Neural progenitor cell (in vitro differentiated cells): ENCODE measurements at places on chromosomes 4 and X. TPM values are rescaled to one million over a fixed set of nuclear protein-coding genes. Genes with fewer than 3 reads are reported as not detected.
A peak's percentile ranks its signal among the peaks of the same experiment; 100 is the strongest.

Gene SYTL5
- total RNA-seq, result 0.87 and 1.7 TPM in 2 replicates

GRCh38 chrX:136165406-136165805 is 18.1 kb downstream of the FHL1 start:
- peak; percentile 46 for DNase-seq

- no peak for DNase-seq
Measured at GRCh38 chrX:133523081-133523487, 107.8 kb upstream of the GPC4 start.

Gene FGD1
- total RNA-seq, result 8.8 and 16.4 TPM in 2 replicates

DNA sequence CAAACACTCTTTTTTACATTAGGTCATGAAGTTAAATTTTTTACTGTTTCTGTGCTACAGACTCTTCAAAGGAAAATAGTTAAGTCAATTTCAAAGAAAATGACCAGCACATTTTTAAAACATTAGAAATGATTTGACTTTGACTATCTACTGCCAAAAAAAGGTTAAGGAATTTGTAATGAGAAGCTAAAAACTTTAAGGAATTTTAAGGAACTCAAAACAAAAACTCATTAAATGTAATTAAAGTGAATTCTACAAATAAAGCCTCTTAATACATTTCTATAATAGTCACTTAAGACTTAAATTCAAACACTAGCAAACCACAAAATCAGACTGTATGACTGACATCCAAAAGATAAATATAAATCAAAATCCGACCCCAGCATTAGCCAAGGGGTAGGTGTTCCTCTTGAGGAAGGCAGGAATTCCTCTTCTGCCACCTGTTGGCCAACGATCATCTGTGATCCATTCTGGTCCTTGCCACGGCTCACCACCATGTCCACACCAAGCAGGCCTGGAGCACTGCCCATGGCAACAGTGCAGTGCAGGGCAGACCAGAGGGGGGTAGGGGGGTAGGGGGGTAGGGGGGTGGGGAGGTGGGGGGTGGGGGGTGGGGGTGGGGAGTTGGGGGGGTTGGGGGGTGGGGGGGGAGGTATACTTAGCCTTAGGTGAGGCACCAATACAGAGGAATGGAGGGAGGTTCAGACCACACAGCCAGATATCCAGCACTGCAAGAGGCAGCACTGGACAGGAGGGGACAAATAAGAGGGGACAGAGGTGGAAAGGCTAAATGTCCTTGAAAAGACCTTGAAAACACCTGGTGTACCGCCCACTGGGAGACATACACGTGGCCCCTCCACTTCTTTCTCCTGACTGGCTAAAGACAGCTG is 287.4 kb downstream of the CHIC1 start:
- DNase-seq, result peak; percentile 45

Gene RTL5
- total RNA-seq, result 1.0 and 1.9 TPM in 2 replicates
